Kasumi-1 (cell line): ENCODE measurements at places on chromosomes 1 and 21.

DNA sequence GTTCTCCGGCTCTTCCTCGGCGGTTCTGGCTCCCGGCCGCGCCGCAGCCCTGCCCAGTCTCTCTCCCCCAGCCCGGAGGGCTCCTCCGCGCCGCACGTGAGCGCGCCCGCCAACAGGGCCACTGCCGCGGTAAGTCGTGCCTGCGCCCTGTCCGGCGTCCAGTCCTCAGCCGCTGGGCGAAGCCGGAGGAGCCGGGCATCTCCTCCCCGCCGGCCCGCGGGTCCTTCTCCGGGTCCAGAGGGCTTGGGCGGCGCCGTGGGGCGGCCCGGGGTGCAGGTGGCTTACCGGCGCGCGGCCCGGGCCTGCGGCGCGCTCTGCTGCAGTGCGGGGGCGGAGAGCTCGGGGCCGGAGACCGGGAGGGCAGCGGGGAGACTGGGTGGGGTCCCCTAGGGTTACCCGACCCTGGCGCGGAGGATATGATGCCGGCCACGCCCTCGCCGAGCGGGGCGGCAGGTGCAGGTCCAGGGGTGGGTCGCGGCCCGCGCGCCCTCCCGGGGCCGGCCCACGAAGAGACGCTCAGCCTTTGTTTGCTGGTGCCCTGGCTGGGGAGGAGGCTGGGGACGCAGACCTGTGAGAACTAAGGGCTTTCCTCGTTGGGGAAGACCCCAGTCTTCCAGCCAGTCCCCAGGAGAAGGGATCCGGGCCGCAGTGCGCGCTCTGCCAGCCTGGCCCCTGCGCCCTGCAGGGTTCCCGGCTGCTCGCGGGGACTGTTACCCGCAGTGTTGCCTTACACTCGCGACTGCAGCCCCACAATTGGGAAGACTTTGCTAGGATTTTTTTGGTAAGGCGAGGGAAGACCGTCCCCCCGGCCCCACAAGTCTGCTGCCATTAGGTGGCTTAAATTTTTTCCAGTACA lies at the start of gene DOP1B:
Gene DOP1B (plus strand): TSS at position 10 of the 856 bp plus-strand sequence. CDS start 7,910 bp downstream, outside the sequence.
- DNase-seq, result peak; percentile 41

GRCh38 chr1:3999941-4000735 lies 100.1 kb upstream of the C1orf174 start:
- no peak for DNase-seq

DNA sequence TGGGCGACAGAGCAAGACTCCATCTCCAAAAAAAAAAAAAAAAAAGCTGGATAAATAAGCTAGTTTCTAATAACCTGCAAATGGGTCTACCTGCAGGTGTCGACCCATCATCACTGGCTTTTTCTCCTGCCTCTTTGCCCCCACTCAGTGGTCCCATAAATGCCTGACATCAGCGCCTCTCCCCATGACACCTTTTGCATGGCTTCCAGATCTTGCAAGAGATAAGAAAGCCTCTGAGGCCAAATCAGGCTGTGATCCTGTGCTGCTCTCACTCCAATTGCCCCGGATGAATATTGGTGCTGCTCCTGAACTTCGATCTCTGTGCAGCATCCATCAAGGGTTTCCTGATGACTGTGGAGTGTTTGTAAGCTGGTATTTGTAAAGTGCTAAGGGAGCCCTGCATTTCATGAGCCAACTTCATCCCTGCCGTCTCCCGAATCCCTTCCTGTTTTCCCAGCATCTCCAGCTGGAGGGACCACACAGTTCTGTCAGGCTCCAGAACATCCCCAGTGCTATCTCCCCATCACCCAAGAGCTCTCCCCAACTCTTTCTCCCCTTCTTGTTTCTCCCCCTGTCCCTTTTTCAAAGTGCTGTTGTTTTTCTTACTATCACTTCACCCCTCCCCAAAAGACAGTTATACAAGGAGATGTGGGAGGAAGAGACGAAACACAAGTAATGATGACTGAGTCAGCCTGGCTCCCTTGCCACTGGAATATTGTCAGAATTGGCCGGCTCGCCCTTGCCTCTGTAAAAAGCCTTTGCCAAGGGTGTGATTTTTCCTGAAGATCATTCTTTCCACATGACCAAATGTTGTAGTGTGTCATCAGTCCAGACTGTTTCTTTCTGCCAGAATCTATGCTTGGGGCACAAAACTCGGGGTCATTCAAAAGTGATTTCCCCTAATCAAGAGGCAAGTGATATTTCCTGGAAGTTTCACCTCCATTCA lies 2.8 kb upstream of the EFHD2 start:
- DNase-seq, result no peak

DNA sequence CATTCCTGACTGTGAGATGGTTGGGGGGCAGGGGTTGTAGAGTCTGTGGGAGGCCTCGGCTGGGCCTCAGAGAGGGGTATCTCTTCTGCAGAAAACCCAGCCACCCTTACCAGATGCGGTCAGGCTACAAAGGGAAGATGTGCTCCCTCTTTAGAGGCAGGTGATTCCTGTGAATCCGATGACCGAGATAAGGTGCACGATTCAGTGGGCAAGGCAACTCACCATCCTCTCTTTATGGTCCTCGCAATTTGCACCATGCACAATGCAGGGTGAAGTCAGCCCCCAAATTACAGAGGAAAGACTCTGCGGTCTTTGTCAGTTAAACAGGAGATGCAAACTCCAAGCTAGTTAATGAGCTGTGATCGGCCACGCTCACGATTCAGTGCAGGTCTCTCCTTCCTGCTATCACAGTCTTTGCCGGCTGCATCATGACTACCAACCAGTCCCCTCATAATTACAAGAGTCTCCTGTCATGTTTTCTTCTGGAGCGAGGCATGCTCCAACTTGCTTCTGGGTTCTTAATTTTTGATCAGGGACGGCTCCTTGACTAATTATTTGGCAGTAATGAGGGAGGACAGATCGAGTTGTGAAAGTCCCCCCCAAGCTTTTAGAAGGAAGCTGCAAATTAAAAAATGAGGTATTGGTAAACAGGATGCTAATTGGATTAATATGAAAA lies 12.5 kb downstream of the TP73 start:
- DNase-seq, result no peak

GRCh38 chr1:224698015-224698451 lies 81.9 kb downstream of the CNIH3 start:
- DNase-seq, result no peak
